Esophagus squamous epithelium (tissue), 5 donors: ENCODE measurements at places on chromosomes 4 and X.

- no peak for DNase-seq
These were observed 5.2 kb upstream of the AMBN start for GRCh38 chr4:70586841-70587240.

DNA sequence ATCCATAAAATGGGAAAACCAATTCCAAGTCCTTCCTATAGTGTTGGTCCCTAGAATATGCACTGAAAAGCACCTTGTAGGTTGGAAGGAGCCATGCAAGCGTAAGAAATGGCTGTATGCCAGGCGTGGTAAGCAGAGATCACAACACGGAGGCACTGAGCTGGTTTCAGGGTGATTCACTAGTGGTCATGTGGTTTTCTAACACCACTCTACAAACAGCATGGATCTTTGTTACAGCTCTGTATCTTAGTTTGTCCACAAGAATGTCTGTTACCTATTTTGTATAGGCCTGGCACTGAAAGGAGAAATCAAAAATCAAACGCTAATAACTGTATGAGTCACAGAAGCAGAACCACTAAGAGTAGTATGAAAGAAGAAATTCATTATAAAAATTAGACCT is 71.9 kb downstream of the MAGEB17 start:
- DNase-seq: no peak

- DNase-seq: no peak
These were observed 169.6 kb upstream of the MXRA5 start for GRCh38 chrX:3516051-3516541.

- DNase-seq: no peak
These were observed 46.1 kb downstream of the GRK4 start for GRCh38 chr4:3009422-3009821.

GRCh38 chr4:4334798-4335520 is 44.9 kb downstream of the ZBTB49 start:
- DNase-seq: no peak

- no peak for DNase-seq
These were observed 639.6 kb downstream of the ARAP2 start for GRCh38 chr4:35604724-35605123.

DNA sequence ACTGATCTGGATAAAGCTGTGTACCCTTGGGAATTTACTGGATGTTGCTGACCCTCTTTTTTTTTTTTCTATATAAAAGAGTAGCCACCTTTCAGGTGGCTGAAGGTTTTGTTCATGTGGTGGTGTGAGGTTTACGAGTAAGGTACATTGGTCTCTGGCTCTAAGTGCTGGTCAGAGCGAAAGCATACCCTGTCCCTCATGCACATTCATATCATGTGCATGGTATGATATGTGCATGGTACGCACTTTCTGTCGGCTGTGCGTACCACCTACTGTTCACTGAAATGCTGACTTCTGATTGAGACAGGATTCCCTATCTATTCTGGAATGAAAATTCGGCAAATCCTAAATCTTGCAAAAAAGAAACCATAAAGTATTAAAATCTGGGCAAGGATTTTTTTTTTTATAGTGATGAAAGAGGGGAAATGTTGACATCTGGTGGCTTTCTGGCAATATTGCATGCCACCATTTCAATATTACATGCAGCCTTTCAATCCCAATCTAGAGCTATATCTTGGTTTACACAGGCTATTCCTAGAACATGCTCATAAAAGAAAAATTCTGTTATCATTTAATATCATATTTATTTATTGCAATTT is 32.8 kb downstream of the FAM149A start:
- no peak for DNase-seq

GRCh38 chrX:32948130-32948529 is 263.2 kb downstream of the DMD start:
- no peak for DNase-seq

GRCh38 chr4:114180481-114180880 is 201.0 kb upstream of the ARSJ start:
- no peak for DNase-seq

- no peak for DNase-seq
These were observed 233.4 kb downstream of the PABPC4L start for GRCh38 chr4:133968174-133968573.

GRCh38 chr4:59983852-59984251 is 1216.3 kb upstream of the ADGRL3 start:
- no peak for DNase-seq

- DNase-seq: no peak
These were observed 294.9 kb upstream of the ZCCHC13 start for GRCh38 chrX:74009041-74009440.

DNA sequence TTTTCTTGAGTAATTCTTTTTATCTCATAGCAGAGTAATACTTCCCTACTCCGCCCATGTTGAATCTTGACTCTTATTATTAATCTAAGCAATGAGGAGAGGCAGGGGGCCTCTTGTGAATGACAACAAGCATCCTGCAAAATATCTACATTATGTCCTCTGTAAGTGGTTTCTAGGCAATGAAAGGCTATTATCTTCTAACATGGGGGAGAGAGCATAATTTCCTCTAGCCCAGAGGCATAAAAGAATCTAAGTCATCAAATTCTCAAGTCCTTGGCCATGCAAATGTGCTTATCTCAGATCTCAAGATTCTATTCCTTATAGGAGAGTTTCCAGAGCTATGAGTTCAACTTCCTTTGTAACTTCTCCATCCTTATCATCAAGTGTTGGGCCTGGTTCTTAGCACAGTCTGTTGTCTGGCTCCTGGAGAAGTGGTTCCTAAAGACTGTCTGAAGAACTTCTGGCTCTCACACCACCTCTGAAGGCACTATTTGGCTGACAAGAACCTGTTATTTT is 423.1 kb upstream of the INTU start:
- no peak for DNase-seq

GRCh38 chr4:115515772-115516171 is 402.4 kb upstream of the NDST4 start:
- DNase-seq: no peak

DNA sequence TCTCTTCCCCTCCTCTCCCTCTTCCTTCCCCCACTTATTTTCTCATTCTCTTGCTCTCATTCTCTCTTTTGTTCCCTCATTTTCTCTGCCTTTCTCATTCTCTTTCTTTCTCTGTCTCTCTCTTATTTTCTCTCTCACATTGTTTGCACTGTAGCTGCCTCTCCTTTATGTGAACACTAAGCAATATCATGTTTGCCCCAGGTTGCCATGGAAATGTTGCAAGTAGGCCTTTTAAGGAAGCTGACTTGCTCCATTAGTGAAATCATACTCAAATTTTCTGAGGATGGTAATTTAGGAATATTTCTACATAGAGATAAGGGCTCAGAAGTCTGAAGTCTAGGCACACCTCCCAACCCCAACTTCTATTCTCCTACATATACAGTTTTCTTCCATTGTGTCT is 130.1 kb downstream of the EDA start:
- DNase-seq: no peak

GRCh38 chr4:152628128-152628527 is 51.7 kb downstream of the TMEM154 start:
- no peak for DNase-seq

GRCh38 chrX:130716346-130716745 is 186.7 kb downstream of the ENOX2 start:
- no peak for DNase-seq

- DNase-seq: no peak
These were observed 136.8 kb downstream of the TECRL start for GRCh38 chr4:64272432-64272831.

DNA sequence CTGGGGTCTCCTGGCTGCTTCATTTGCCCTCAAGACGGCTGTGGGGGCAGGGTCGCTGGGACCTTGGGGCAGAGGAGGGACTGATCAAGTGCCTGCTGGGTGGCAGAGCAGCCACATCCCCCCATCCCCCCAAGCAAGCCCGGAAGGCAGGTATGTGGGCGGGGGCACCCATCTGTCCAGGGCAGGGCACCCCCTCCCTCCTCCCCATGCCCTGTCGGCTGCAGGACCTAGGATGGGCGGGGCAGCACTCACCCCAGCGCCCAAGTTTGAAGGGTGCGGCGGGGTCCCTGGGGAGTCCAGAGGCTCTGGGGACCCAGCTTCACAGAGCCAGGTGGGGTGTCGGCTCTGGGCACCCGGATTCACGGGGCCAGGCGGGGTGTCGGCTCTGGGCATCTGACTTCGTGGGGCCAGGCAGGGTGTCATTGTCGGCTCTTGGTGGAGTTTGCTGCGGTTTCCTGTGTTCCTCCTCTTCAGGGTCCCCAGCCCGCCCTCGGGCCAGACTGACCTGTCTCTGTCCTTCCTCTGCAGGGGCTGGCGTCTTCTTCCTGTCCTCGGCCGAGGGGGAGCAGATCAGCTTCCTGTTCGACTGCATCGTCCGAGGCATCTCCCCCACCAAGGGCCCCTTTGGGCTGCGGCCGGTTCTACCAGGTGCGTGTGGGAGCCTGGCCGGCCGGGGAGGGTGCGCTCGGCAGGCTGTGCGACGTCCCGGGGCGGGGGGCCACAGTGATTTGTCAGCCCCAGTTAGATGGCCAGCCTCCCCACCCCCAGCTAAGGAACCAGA is 22.1 kb downstream of the DOK7 start:
- no peak for DNase-seq

DNA sequence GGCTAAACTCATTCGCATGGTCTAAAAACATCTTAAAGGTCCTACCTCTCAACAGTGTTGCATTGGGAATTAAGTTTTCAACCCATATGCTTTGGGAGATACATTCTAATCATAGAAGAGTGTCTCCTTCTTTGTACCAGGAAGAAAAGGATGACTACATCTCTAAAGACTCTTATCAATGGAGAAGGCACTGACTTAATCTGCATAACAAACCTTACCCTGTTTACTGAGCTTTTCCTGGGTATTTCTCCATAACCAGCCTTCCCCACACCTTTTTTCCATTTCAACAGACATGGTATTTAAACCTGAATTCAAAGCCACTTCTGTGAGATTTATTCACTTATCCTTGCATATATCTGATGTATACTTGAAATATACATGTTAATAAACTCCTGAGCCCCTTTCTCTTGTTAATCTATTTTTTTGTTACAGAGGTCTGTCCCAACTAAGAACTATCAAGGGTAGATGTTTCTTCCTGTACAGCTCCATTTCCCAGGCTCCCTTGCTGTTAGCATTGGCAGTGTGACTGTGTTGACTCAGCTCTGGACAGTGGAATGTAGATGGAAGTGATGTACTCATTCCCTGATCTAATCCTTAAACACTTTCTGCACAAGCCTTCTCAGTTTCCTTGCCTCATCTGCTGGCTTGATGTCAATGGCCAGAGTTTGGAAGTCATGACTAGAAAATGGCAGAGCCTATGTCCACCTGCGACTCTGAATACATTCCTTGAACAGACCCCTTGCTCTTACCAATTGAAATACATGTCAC is 148.9 kb upstream of the CPEB2 start:
- DNase-seq: no peak

DNA sequence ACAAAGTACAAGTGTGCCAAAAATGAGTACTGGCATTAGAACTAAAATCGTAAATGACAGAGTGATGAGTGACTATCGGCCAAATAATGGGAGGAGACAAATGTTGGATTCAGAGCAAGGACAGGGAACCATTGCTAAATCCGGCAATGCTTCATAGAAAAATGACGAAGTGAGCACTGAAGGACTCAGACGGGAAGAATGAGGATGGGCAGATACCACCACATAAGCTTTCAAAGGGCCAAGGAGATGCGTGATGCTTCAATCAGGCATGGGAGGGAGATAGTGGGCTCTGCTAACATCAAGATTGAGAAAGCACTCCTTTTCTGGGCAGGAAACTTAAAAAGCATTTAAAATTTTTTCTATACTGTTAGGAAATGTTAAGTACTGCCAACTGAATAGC is 21.6 kb downstream of the RBBP7 start:
- DNase-seq: no peak

GRCh38 chr4:76723924-76724323 is 174.0 kb downstream of the SOWAHB start:
- no peak for DNase-seq

DNA sequence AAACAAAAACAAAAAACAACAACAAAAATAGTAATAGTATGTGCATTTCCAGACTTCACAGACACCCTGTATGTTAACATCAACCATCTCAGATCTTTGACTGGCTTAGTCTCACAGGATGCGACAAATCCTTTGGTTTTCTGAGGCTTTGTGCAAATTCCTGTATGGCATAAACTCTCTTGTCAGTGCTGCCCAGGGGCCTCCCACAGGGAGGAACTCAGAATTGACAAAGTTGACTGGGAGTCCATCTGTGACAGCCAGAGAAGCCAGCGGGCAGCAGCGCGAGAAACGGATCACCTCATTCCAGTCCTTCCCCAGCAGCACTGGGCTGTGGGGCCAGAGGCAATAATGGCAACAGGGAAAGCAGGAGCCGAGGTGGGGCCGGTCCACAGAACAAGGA is 19.1 kb upstream of the DDX3X start:
- DNase-seq: no peak

DNA sequence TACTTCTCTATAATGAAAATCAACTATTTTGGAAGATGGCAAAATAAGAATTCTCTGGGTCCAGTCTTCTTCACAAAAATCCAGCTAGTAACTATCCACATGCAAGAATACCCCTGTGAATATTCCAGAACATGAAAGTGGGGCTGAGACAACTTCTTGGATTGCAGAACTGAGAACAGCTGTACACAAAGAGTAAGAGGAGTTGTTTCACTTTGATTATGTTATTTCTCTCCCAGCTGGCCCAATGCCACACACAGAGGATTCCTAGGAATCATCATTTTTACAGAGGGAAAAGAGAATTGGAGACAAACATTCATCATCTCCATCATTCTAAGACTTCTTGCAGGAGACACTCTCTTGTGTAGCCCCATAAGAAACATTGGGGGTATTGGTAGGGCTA is 782.2 kb upstream of the LCORL start:
- DNase-seq: no peak

DNA sequence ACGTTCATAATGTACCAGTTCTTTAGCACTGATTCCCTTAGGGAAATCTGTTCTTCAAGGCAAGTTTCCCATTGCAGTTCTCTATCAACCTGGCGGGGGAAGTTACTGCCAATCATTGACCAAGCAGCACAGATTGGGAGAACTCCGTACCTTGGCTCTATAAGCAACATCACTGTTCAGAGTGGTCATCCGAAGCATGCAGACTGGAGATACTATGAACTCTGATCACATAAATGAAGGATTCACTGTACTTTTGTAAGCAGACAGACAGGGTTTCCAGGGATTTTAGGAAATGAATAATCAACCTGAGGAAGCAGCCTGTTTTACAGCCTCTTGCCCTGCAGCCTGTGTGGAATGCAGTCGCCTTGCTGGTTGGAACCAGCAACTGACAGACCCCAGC is 63.8 kb upstream of the WWC2 start:
- no peak for DNase-seq

GRCh38 chr4:14985161-14985560 is 17.1 kb upstream of the CPEB2 start:
- no peak for DNase-seq

GRCh38 chr4:75229806-75230570 is 284.2 kb downstream of the RCHY1 start:
- no peak for DNase-seq

DNA sequence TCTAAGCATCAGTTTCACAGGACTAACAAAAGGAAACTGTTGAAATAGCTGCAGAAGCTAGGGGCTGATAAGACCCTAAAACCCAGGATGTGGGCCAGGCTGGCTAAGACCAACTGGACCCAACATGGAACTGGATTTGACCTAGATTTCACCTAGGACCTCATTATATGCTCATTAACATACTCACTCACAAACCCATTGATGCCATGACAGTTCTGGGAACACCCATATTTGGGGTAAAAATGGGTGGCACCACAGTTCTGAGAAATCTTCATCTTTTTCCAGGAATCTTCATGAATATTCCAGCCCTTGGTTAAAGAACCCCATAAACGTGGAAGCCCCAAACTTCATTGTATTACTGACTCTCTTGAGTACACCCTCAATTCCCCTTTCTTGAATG is 41.1 kb downstream of the HSD17B13 start:
- DNase-seq: no peak
